ENCODE measurements at places on chromosomes 6 and 20.

- DNase-seq: no peak
These were observed 340.5 kb upstream of the PRDM1 start for GRCh38 chr6:105745464-105746129.

DNA sequence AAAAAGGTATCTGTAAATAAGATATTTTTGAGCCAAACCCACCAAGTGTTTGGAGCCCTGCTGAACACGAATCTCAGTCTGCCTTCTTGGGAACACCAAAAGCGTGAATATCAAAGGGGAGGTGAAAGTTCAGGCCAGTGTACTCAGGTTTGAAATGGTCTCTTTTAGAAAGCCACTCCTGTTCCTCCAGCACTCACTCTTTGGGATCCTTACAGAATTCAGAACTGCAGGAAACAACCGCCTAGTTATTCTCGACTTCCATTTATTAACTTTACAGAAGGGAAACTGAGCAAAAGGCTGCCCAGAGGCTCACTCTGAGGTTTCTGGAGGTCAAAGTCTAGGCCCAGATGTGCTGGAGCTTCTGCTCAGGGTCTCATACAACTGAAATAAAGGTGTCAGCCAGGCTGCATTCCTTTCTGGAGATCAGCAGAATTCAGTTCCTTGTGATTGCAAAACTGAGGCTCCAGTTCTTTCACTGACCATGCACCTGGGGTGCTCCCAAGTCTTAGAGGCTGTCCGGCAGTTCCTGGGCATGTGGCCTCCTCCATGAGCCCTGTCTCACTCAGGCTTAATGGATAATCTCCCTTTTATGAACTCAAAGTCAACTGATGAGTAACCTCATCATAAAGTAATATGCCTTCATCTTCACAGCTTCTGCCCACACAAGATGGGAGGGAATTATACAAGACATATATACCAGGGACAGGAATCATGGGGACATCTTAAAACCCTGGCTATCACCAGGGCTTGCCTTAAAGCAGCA is 65.5 kb upstream of the TNFAIP3 start:
- no peak for DNase-seq

GRCh38 chr6:97778290-97779038 is 495.4 kb upstream of the MMS22L start:
- no peak for DNase-seq

- DNase-seq: no peak
These were observed 316.5 kb downstream of the BTBD9 start for GRCh38 chr6:38323216-38323615.

GRCh38 chr6:137673603-137674002 is 179.4 kb upstream of the OLIG3 start:
- no peak for DNase-seq

GRCh38 chr20:50399917-50400704 is 110.1 kb upstream of the PTPN1 start:
- DNase-seq: no peak

- DNase-seq: no peak
These were observed at the start of gene GPRC6A for GRCh38 chr6:116828983-116829382. TSS of gene GPRC6A (minus strand) at chr6:116829083. CDS start at chr6:116829013, 70 bp downstream.

- no peak for DNase-seq
These were observed 1.5 kb upstream of the TPBG start for GRCh38 chr6:82362144-82362543.

- DNase-seq: no peak
These were observed 97.0 kb upstream of the PREP start for GRCh38 chr6:105499931-105500330.

- DNase-seq: no peak
These were observed 205.2 kb downstream of the ERMARD start for GRCh38 chr6:169956580-169956979.

GRCh38 chr20:46713957-46714834 is 4.7 kb downstream of the SLC2A10 start:
- no peak for DNase-seq

- no peak for DNase-seq
These were observed 5.7 kb upstream of the SASH1 start for GRCh38 chr6:148336901-148337300.

GRCh38 chr20:10078403-10078802 is 43.6 kb downstream of the ANKEF1 start:
- DNase-seq: no peak

DNA sequence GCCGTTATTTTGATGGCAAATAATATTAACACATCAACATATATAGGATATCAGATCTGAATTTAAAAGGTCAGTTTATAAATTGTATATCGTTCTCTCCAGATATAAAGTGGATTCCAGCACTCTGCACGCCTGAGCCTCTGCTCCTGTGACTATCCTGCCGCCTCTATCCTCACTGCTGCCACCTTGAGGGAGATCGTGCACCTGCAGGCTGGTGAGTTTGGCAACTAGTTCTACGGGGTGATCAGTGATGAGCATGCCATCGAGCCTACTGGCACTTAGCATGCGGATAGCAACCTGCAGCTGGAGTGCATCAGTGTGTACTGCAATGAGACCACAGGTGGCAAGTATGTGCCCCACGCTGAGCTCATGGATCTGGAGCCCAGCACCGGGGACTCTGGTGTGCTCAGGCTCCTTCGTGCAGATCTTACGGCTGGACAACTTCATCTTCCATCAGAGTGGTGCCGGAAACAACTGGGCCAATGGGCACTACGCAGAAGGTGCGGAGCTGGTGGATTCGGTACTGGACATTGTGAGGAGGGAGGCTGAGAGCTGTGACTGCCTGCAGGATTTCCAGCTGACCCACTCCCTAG is 84.9 kb downstream of the FBXO5 start:
- peak; percentile 9 for DNase-seq

DNA sequence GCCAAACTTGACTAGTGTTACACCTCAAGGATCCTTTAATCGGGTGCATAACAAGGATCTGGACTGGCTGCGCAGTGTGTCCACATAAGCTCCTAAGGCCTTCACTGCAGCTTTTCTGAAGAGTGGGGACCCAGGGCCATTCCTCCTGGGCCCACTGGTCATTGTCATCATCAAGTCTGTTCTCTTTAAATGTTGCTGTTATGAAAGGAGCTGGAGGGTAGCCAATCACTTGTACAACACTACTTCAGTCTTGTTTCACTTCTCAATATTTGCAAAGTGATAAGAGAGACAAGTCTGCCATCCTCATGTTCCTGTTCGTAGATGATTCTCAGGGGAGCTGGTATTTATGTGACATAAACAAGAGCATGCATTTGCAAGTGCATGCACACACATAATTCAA is 149.8 kb downstream of the SYNDIG1 start:
- no peak for DNase-seq

- peak; percentile 1 for DNase-seq
These were observed 74.1 kb upstream of the TOX2 start for GRCh38 chr20:43840382-43841070.

- no peak for DNase-seq
These were observed 88.3 kb downstream of the CDYL start for GRCh38 chr6:4864519-4864918.

GRCh38 chr6:35833536-35833935 is 28.4 kb downstream of the LHFPL5 start:
- DNase-seq: no peak

DNA sequence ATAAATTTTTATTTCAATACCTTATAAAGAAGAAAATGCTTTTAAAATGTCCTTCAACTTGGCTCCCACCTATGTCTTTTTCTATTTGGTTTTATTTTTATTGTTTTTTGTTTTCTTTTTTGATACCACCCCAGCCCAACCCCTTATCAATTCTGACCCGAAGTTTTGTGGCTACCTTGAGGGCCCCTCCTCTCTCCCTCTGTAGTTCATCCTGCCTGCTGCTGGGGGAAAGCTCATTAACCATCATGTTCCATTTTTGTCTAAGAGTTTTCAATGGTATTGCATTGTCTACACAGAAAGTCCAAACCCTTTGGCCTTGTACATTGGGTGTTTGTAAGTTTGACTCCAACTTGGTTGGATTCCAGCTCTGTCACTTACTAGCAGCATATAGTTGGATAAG is 5.3 kb upstream of the CSNK2A1 start:
- DNase-seq: no peak

- no peak for DNase-seq
These were observed 221.0 kb downstream of the NFATC2 start for GRCh38 chr20:51321343-51322163.

- no peak for DNase-seq
These were observed 46.6 kb downstream of the CLIC5 start for GRCh38 chr6:45969026-45969425.

- no peak for DNase-seq
These were observed 1.0 kb downstream of the GMEB2 start for GRCh38 chr20:63625771-63626423.

DNA sequence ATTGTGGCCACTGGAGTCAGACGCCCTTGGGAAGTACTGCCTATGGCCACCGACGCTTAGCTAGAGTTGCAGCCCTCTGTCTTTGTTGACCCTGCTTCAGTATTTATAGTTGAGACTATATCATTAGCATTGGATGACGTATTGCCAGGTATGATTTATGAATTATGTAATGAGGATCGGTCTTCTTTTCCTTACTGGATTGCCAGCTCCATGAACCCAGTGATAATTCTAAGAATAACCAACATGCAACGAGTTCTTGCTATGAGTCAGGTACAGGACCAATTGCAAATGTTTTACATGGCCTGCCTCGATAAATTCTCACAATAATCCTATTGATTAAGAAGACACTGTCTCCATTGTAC is 63.5 kb downstream of the CLIC5 start:
- DNase-seq: no peak

GRCh38 chr6:69624944-69625343 is 171.9 kb downstream of the LMBRD1 start:
- DNase-seq: no peak

GRCh38 chr20:4951299-4951698 is 50.0 kb downstream of the SLC23A2 start:
- no peak for DNase-seq

DNA sequence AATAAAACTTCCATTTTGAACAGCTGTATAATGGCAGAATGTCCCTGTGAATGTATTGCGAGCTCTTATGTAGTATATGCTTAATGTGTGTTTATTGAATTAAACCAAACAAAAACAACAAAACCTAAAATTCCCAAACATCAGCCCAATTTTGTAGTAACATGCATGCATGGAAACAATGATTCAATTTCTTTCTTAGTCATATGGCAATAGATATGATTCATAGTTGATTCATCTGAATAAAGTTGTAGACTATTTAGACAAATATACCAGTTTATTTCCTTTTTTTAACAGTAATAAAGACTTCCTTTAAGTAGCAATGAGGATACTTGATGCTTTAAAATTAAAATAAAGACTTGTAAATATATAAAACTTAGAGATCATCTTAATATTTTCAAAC is 670.6 kb downstream of the CD109 start:
- no peak for DNase-seq

- DNase-seq: no peak
These were observed 66.2 kb upstream of the CD83 start for GRCh38 chr6:14051355-14051754.

- no peak for DNase-seq
These were observed 115.5 kb downstream of the REV3L start for GRCh38 chr6:111367393-111368088.

- no peak for DNase-seq
These were observed at the start of gene DAAM2 for GRCh38 chr6:39791850-39792539. TSS of gene DAAM2 (plus strand) at chr6:39792376. CDS start at chr6:39856303, 63,927 bp downstream.

DNA sequence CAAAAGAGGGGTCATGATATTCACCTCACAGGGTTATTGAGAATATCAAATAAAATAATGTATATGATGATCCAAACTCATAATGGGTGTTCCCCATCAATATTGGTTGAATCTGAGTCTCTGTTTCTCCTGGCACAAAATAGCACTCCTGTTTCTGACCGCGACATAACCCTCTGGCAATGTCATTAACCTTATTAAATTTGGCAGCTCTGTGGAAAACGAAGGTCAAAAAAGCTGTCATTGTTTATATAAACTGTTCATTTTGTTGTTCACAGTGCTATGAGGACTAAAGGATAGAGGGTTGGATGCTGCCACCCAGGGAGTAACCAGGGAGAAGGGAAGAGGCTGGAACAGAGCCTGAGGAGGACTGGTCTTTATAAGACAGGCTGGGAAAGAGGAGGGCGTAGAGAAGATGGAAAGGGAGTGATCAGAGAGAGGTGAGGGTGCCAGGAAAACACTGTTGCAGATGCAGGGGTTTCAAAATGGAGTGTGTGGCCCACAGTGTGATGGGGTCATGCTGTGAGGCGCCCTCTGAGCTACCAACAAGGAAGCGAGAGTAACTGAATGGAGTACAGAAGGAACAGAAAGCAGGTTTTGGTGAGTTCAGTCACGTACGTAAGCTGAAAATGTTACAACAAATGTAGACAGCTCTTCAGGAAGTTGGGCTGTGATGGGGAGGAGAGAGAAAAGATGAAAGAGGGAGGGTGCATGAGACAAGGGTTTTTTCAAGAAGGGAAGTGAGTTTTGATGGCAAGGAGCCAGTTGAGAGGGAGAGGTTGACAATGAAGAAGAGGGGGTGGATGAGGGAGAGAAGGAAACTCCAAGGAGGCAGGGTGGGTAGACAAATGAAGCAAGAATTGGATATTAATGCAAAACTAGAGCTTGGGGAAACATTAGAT is 251.6 kb upstream of the TAB2 start:
- no peak for DNase-seq

- no peak for DNase-seq
These were observed 54.3 kb upstream of the BMP6 start for GRCh38 chr6:7671581-7671980.

DNA sequence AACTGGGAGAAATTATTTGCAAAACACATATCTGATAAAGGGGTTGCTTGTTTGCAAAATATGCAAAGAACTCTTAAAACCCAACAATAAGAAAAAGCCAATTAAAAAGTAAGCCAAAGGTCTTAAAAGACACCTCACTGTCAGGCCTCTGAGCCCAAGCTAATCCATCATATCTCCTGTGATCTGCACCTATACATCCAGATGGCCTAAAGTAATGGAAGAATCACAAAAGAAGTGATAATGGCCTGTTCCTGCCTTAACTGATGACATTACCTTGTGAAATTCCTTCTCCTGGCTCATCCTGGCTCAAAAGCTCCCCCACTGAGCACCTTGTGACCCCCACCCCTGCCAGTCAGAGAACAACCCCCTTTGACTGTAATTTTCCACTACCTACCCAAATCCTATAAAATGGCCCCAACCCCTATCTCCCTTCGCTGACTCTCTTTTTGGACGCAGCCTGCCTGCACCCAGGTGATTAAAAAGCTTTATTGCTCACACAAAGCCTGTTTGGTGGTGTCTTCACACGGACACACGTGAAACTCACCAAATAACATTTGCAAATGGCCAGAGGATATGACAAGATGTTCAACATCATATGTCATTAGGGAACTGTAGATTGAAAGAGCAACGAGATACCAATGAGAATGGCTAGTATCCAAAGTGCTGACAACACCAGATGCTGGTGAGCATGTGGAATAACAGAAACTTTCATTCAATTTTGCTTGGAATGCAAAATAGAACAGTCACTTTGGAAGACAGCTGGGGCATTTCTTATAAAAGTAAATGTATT is 565.0 kb upstream of the ADGRB3 start:
- no peak for DNase-seq

GRCh38 chr6:49958180-49958579 is 5.8 kb downstream of the DEFB114 start:
- no peak for DNase-seq

GRCh38 chr6:151692216-151692615 is 115.3 kb upstream of the ESR1 start:
- no peak for DNase-seq

Data from activated CD8-positive, alpha-beta memory T cell treated with anti-CD3 and anti-CD28 coated beads for 4 hours (primary cell).